ENCODE measurements at places on chromosomes 12 and 14.

- no peak for DNase-seq
Measured at GRCh38 chr12:122799641-122800243, 25.4 kb downstream of the CCDC62 start.

DNA sequence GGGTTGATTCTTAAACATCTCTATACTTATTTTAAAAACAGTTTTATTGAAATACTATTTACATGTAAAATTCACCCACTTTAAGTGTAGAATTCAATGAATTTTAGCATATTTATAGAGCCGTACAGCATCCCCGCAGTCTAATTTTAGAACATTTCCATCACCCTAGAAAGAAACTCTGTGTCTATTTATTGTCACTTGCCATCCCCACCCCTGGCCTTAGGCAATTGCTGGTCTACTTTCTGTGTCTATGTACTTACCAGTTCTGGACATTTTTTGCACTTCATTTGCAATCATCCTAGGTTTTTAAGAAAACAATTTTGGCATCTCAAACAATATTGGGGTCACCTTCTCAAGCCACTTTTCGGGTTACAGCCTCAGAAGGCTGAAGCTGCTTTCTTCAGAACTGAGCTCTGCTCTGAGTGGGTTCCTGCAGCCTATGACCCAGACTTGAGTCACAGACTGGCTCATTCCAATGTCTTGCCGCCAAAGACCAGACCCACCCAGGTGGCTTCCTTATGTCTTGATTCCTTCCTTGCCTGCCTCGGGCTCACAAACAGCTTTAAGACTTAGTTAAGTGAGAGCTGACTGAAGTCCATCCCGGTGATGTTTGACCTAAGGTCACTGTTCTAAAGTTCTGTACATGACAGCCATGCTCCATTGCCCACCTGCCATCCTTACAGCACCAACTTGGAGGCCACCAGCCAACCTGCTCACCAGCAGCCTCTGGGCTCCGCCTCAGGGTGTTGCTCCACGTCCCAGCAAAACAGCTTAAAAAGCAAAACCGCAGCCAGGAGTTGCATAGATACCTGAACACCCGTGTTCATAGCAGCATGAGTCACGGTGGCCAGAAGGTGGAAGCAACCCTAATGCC, 131.5 kb downstream of the CHST11 start:
- DNase-seq, result no peak

DNA sequence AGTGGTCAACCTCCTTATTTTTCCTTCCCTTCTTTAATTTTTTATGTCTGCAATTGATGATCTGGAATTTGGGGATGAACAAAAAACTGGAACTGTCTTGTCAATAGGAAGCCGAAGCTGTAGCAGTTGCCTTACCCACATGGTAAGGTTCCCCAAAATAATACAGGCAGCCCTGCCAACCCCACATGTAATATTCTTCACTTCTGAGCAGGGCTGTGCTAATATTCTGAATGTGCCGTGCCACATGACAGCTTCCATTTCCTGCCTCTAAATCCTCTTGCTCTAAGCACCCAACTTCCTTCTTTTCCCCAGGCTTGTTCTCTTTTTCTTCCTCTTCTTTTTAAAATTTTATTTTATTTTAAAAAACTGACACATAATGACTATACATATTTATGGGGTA, 39.6 kb downstream of the GPATCH2L start:
- DNase-seq, result peak; percentile 88

- no peak for DNase-seq
Measured at GRCh38 chr14:44565968-44566367, 58.9 kb upstream of the FSCB start.

- DNase-seq, result no peak
Measured at GRCh38 chr14:101494826-101495225, 66.5 kb upstream of the DIO3 start.

DNA sequence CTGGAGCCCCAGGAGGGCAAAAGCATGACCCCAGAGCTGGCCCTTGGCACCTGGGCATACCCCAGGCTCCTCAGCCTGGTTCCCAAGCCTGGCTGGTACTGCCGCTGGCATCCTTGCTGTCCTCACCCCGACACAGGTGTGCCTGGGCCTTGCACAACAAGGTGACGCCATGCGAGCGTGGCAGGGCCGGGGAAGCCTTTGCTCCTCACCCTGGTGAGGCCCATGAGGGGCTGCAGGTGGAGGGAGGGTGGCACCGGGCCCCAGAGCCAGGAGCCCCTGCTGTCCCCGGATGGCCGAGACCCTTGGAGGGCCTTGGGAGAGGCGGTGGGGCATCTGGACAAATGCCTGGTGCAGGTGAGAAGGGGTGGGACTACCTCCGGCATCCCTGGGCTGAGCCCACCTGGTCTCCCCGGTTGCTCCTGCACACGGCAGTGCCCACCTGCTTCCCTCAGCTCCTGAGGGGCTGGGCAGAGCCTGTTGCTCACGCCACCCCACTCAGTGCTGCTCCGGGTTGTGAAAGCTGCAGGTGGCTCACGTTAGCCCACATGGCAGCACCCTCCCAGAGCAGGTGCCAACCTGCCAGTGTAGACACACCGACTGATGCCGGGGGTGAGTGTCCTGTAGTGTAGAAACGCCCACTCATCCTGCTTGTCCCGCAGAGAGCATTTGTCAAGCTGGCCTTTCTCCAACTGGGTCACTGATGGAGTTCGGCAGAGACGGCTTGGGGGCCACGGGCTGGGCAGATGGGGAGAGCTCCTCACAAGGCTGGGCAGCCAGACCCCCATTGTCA, 24.6 kb upstream of the KIF26A start:
- DNase-seq, result no peak

- DNase-seq, result no peak
Measured at GRCh38 chr12:121765573-121765972, 27.9 kb downstream of the RHOF start.

GRCh38 chr12:26125400-26126339, 833 bp upstream of the BHLHE41 start:
- DNase-seq, result peak; percentile 84

DNA sequence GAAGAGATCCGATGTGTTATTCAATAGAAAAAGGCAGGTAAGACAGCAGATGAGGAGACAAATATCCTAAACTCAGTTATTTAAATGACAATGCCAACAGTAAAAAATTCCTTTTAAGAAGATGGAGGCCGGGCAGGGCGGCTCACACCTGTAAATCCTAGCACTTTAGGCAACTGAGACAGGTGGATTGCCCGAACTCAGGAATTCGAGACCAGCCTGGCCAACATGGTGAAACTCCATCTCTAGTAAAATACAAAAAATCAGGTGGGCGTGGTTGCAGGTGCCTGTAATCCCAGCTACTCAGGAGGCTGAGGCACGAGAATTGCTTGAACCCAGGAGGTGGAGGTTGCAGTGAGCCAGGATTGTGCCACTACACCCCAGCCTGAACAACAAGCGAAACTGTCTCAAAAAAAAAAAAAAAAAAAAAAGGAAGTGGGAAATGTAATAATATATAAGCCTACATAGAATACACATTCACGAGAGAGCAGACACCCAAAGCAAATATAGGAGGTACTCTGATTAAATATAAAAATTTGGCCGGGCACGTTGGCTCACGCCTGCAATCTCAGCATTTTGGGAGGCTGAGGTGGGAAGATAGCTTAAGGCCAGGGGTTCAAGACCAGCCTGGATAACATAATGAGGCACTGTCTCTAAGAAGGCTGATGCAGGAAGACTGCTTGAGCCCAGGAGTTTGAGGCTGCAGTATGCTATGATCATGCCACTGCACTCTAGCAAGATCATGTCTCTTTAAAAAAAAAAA, 19.0 kb downstream of the CORO1C start:
- peak; percentile 39 for DNase-seq

DNA sequence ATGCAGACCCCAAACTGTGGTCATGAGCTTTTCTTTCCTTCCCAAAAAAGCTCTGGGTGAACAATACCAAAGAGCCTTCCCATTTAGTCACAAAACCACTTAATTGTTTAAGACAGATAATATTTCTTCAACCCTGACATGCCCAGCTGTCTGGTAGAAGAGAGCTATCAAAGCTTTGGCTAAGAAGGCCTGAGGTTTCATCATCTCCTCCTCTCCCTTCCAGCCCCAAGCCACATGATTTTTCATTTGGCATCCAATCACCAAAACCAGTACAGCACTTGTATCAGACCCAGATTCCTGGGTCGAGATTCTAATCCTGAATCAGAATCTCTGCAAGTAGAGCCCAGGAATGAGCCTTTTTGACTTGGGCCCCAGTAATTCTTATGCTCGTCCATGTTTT, 199.6 kb upstream of the TMEM260 start:
- DNase-seq, result peak; percentile 16

DNA sequence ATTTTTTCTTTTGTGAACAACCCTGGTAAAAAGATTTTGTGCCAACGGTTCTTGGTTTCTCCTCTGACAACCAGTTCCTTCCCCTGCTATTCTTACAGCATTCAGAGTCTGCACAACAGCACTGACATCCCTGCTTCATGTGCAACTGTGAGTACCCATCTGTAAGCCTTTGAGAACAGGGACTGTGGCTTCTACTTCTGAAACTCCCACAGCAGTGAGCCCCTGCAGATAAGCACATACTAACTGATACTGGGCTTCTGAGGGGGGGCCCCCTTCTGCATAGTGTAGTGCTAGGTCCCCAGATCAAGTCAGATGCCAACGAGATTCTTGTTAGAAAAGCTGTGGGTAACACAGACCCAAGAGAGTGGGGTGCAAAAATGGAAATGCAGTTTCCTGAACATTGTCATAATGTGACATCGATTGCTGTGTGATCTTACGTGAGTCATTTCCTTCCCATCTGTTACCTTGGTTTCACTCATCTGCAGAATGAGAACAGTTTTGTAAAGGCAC, 11.1 kb upstream of the NINJ2 start:
- peak; percentile 36 for DNase-seq
